ENCODE measurements at places on chromosomes 5 and 9.

DNA sequence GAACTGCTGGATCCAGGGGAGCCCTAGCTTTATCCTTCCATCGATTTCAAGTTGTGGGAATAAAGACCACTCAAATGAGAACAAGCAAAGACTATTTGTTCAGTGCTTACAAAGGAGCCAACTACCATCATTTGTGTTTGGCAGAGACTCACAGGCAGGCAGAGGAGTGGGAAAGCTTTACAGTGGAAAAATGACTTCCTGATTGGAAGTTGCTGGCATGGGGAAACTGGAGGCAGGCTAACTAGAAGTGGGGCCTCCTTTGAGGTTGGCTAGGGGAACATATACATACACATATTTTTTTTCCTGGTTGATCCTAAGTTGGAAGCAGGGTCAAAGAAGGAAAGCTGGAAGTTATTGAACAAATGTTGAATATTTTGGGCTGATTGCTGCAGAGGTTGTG, 121.7 kb downstream of the ACTBL2 start:
- DNase-seq: no peak

DNA sequence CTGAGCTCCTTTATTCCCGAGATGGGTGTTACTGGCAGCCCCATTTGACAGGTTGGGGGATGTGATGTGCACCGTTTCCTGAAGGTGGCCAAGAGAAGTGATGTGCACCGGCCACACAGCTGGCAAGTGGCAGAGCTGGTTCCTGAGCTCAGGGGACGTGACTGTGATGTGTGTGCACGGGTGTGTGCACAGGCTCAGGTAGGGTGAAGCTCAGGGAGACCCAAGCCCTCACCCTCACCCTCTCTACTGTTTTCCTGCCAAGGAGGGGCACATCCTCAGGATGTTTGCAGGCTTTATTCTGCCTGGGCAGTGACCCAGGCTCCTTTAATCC, 56.6 kb downstream of the WWC1 start:
- no peak for DNase-seq

DNA sequence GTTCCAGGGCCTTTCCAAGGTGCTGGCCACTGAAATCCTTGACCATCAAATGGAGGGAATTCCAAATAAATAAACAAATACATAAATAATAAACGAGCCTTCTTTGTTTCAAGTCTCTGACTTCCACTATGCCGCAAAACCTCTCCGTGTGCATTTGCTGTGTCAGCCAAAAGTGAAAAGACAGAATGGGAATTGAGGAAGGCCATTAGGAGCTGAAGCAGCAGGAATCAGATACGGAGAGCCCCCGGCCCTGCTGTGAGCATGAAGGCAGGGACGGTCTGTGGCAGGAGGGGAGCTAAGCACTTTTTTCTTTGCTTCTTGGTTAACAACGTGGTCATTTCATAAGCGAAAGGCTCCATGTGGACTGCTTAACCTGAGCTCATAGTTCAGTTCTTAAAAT, 26.1 kb downstream of the PLPPR1 start:
- DNase-seq: no peak

DNA sequence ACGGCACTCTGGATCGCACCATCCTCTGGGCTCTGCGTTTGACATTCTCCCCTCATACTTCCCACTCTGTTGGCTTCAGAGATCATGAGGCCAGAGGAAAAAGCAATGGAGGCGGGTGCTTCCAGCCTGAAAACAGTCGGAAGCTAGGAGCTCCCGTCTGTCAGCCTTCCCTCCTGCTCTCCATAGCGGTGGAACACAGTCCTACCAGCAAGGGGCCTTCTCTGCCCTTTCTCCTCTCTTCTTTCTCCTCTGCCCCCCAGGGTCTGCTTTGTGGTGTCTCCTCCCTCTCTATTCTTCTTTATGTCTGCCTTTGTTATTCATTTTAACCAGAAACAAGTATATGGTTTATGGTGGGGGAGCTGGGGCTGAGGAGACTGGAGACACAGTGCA, 152.5 kb upstream of the NFIB start:
- DNase-seq: no peak

DNA sequence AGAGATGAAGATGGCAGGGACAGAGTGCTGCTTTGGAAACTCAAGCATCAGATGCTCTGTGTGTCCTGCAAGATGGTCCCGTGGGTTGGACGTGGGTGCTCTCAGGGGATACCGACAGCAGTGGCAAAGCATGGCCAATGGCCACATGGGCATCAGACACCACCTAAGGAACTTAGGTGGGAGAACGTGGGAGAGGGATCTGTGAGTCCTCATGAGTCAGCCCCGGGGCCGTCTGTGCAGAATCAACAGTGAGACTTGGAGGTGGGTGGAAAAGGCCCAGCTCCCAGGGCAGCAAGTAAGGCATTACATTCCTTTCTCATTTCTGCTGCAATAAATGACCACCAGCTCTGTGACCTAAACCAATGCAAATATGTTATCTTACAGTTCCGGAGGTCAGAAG, 77.0 kb downstream of the RAD23B start:
- DNase-seq: no peak

- no peak for DNase-seq
Measured at GRCh38 chr5:16551628-16552027, 65.2 kb downstream of the RETREG1 start.

DNA sequence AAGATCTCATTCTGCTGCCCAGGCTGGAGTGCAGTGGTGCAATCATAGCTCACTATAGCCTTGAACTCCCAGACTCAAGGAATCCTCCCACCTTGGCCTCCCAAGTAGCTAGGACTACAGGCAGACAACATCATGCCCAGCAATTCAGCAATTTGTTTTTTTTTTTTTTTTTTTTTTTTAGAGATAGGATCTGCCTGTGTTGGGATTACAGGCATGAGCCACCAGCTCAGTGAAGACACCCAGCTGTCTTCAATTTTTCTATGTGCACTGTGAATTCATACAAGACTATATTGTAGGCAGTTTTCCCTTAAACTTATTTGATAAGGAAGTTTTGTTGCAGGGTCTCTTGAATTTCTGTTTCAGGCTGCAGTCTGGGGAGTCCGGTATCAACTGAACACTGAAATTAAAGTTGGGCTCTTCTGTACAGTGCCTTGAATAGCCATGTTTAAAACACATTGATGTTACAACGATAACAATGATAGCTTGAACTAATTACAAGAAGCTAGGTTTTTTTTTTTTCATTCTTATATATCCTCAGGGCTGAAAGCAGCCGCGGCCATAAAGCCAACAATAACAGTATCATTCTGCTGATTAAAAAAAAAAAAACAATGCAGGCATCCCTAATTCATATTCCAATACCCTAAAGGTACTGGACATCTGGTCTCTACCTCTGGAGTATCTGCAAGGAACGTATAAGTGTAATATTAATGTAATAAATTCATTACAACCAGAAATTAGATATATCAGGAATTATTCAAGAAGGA, 63.5 kb downstream of the MPDZ start:
- DNase-seq: no peak

- DNase-seq: no peak
Measured at GRCh38 chr5:96928931-96929708, 6.8 kb upstream of the LNPEP start.

DNA sequence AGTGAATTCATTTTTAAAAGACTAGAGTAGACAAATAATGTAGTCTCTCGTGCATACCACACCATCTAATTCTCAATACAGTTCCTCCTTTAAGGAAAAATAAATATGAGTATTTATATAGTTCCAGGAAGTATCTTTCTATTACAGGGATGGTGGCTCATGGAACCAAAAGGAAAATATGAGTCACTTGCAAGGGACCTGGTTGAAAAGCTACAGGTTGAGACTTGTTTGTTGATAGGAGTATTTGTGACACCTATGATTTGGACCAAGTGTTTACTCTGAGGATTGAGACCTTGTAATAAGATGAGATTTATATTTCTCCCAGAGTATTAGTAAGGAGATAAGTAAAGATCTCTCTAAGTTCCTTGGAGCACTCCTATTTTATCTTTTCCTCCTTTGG, 67.4 kb downstream of the CDO1 start:
- DNase-seq: no peak

- no peak for DNase-seq
Measured at GRCh38 chr5:123951582-123951977, 439.6 kb downstream of the CSNK1G3 start.

DNA sequence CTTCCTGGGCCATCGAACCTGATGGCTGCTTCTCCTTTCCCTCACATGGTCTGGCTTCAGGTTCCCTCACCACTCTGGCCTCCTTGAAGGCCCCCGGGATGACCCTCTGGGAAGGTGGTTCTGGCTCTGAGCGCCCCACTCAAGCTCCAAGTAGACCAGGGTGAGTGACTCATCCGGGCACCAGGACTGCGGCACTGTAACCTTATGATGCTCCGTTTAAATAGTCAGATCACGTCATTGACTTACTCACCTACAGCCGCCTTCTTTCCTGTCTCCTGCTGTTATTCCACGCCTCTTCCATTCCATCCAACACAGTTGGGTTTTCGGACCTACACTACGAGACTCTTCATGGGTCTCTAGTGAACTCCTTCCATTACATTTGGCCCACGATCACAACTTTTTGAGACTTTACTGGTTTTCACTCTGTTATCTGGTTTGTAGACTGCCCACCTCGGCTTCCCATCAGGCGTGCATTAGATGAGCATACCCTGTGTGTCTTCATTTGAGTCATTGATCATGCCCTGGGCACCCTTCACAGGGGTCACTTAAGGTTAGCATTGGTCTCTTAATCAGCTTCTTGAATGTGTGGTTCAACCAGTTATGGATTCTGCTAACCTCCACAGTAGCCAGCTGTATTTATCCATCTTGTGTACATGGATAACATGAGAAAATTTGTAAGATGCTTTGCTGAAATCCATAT, 138.8 kb upstream of the LMX1B start:
- no peak for DNase-seq

DNA sequence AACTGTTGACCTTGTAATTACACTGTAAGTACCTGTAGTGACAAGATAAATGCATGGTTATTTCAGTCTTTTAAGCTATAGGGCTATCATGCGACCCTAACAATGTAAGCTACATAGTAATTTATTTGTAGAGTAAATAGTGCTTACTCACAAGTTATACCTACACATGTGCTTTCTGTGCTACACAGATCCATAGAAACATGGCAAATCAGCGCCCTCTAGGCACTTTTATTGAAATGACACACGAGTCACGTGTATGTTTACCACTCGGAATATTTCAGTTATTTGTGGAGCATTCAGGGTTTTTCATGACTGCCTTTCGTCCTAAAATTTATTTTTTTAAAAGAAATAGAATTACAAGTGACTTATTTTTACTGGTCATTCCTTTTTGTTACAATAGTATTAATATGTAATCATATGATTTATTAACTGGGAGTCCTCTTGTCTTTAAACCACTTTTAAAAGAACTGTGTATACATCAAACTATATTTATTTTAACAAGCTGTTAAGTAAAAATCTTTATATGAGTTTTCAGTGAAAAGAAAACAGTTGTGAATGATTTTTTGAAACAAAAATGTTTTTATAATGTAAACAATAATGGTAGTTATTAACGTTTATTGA, 1242.3 kb upstream of the WWC1 start:
- no peak for DNase-seq

- no peak for DNase-seq
Measured at GRCh38 chr9:106588626-106589025, 274.3 kb upstream of the ZNF462 start.

GRCh38 chr5:53183880-53184279, 74.3 kb upstream of the MOCS2 start:
- no peak for DNase-seq

GRCh38 chr9:88322906-88323566, 65.2 kb upstream of the SPIN1 start:
- DNase-seq: peak; percentile 15

DNA sequence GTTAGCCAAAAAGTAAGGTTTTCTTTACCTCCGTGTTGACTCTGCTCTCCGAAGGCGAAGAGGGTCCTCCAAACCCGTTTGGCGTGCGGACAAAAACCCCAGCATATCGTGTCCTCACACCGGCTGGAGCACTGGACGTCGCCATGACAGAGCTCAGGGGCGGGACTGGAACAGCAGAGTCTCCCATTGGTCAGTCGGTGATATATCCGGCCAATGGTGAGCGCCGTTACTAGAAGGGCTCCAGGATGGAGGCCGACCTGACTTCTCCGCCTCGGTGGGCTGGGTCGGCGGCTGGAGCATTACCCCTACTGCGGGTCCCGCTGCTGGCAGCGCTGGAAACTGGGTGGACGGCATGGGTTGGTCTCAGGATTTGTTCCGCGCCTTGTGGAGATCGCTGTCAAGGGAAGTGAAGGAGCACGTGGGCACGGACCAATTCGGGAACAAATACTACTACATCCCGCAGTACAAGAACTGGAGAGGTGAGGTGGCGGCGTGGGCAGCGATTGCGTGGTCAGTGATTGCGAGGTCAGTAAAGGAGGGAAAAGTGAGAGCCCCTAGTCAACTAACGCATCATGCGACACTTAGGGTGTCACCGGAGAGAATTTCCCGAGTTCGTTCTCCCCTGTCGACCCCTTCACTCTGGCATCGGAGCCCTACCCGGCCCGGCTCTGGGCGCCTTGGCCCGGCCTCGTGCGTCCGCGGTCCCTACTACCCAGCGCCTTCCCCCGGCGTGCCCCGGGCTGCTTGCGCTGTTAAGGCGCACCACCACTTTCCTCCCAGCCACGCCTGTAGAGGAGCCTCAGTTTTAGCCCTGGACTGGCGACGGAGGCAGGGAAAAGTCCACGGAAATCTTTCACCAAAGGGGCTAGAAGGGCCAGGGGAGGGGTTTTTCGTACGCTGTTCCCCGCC, at the start of the genes ERCC8 and NDUFAF2:
Gene ERCC8, minus strand, starts transcription at position 167 of the 909 bp plus-strand sequence. Its CDS starts 62 bp downstream, at position 105.
Gene NDUFAF2, plus strand, starts transcription at position 302 of the 909 bp plus-strand sequence. Its CDS starts 51 bp downstream, at position 353.
- DNase-seq: peak; percentile 73

GRCh38 chr5:51399643-51400006, 16.4 kb downstream of the ISL1 start:
- DNase-seq: no peak

Data from stimulated activated CD8-positive, alpha-beta memory T cell treated with anti-CD3 and anti-CD28 coated beads, Interleukin-7, amount 100 ng/mL, for 1 hour (primary cell).